ENCODE measurements at places on chromosomes 2 and 18.

DNA sequence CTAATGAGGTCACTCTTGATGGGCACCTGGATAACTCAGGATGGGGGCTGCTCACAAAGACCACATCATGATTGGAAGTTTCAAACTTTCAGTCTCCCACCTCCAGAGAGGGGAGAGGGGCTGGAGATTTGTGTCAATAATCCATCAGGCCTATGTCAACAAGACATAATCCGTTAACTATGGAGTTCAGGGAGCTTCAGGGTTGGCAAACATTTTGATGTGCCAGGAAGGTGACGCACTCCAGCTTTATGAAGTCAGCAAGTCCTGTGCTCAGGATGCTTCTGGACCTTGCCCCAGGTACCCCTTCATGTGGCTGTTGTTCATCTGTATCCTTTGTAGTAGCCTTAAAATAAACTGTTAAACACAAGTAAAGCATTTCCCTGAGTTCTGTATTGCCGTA lies 19.0 kb downstream of the SKA1 start:
- no peak for DNase-seq

DNA sequence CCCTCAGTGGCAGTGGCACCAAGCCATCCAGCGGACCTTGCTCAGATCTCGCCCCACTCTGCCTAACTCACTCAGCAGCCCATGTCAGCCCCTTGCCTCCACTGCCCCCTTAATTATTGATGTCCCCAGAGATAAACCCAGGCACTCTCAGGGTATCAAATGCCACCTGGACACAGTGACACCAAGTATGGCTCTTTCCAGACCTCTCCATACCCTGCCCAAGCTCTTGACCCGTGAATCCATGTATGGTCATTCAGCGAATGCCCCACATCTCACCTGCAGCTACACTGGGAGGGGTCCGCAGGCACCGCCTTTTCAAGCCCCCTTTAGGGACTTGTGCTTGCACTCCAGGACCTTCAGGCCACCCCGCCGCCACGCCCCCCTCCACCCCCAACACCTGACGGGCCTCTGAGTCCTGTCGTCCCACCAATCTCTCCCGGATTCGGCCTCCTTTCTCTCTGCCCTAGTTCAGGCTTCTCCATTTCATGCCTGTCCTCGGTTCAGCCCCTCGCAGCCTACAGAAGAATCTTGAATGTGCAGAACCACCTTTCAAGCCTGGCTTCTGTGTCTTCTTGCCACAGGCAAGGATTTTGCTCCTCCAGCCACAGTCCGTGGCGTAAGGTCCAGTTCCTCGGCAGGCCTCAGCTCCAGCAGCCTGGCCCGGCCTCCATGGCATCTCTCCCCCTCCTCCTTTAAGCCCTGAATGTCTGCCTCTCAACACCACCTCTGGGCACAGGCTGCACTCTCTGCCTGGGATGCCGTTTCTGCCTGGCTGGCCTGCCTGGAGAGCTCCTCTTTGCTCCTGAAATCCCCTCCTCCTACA lies 54.1 kb upstream of the ODC1 start:
- no peak for DNase-seq

DNA sequence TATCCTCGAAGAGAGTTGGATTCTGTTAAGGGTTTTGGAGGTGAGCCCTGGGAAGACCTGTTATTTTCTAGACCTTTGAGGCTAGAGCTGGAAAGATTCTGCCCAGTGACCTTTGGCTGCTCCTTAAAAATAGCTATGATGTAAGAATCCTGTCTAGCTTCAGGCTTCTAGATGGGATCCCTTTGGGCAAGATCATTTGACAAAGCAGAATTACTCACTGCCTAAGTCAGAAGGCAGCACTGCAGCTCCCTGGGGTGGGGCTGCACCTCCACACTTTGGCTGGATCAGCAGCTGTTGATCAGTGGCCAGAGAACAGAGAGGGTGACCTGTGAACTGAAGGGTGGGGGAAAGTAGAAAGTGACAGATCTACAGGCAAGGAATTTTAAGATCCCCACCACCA lies 103.8 kb downstream of the ASAP2 start:
- DNase-seq, result no peak

DNA sequence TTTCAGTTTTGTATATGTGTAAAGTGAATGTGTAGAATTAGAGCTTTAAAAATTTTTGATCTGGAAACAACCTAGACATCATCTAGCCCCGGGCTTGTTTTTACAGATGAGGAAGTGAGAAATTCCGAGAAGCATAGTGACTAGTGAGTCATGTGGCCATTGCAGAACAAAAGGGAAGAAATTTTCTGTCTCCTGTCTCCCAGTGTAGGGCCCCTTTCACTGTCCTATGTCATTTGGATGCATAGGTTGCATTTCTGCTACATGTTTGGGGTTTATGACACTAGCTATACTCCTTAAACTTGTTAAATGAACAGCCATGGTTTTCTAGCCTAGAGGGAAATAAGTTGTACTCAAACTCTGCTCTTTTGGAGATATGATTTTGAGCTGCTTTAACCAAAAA lies 84.6 kb downstream of the PLCL1 start:
- DNase-seq, result no peak

DNA sequence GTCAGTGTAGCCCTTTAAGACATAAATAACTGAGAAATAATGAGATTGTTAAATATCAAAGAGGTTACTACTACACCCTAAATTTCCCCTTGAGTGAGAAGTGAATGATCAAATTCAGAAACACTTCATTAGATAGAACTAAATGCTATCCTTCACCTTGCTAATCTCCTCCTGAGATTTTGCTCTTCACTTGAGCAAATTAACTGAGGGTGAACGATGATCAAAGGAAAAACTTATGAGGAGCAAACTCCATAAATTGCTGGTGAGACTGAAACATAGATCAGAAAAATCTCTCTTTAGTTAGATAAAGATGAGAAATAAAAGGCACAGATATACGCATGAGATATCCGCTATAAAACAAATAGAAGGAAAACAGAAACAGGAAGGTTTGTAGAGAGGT lies 63.1 kb upstream of the TANC1 start:
- no peak for DNase-seq

DNA sequence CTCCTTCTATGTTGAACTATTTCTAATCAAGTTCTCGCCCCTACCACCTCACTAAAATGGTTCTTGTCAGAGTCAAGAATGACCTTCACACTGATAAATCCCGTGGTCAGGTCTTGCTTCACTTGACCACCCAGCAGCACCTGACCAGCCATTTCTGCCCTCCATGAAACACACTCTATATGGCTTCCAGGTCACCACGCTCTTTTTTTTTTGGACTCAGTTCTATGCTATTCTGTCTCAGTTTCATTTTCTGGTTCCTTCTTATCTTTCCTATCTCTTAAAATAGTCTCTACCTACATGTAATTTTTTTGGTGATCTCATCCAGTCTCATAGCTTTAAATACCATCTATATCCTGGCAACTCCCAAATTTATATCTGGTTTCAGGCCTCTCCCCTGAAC lies 11.4 kb downstream of the EIF2AK3 start:
- no peak for DNase-seq

GRCh38 chr18:75456199-75456631 lies 28.7 kb upstream of the SMIM21 start:
- DNase-seq, result no peak

GRCh38 chr18:79707671-79708070 lies 28.1 kb downstream of the CTDP1 start:
- DNase-seq, result no peak

DNA sequence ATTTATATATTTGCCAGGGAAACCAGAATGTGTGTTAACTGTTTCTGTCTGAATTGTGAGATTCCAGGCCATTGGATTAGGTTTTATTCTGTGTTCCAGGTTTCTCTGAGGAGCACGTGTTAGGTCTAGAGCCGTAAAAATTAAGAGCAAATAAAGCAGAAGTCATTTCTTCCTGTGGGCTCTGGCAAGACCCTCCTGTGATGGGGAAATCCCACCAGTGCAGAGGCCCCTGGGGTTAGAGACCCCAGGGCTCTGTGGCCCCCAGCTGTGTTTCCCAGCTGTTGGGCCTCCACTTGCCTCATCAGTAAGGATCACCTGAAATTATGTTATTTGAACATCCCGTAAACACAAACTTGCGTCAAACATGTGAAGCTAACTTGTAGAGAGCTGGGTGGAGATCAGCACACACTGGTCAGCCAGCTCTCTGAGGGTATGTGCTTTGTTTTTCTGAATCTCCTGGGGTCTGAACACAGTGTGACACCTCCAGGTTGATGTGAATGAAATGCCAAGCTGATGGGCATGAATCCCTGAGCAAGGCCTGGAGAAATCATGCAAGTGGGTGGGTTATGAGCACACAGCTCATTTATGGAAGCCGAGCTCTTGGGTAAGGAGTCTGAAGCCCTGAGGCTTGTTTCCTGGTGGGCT lies 50.3 kb downstream of the HK2 start:
- no peak for DNase-seq

GRCh38 chr2:223995569-223995968 lies 38.3 kb downstream of the MRPL44 start:
- no peak for DNase-seq

GRCh38 chr2:98507891-98508708 lies 63.4 kb downstream of the INPP4A start:
- DNase-seq, result no peak

DNA sequence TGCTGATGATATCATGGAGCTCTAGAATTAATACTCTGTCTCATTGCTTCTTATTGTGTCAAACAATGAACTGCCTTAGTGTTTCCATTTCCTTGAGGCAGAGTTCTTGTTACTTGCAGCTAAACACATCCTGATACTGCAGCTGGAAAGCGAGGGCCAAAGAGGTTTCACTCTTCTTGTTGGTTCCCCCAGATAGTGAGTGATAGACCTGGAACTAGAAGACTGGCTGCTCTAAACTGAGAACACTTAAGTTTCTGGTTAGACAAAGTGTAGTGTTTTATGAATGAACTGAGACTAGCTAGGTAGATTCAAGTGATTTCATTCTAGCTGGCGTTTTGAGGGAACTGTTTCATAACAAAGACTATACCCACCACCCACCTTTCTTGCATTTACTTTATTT lies 321.7 kb downstream of the TXNL1 start:
- no peak for DNase-seq

GRCh38 chr2:216029416-216030129 lies 16.2 kb upstream of the MREG start:
- no peak for DNase-seq

DNA sequence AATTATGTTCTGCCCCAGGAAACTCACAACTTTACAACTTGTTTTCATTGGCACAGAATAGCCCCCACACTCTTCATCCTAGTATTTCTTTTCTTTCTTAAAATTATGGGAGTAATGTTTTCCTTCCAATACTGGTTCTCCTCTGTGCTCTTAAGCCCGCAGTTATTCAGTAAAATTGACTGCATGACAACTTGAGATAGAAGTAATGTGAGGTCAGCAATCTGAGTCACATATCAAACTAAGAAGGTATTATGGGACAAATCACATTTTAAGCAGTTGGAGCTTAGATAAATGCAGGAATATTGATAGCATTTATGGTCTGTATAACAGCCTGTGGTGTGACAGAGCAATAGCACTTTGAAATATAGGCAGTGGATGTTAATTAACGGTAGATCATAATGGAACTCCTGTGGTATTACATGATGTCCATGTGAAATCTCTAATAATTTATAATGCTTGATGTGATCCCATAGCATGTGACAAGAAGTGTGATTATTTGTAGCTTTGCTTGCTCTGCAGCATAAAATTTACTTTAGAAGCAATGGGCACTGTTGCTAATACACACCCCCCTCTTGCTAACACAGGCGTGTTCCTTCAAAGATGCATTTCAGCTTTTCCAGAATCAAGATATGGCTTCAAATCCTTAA lies 351.4 kb upstream of the CDH20 start:
- no peak for DNase-seq

- DNase-seq, result no peak
These were observed 6.2 kb upstream of the TMEM87B start for GRCh38 chr2:112048887-112049286.

DNA sequence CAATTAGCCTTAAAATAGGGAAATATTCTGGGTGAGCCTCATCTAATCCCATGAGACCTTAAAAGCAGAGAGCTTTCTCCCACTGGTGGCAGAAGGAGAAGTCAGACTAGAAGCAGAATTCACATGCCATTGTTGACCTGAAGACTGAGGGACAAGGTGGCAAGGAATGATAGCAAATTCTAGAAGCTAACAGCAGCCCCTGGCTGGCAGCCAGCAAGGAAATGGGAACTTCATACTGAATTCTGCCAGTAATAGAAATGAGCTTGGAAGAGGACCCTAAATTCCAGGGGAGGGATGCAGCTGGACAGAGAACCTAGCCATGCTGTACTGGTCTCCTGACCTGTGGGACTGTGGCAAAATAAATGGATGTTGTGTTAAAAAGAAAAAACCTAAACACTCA lies 19.5 kb downstream of the B3GNT7 start:
- no peak for DNase-seq

DNA sequence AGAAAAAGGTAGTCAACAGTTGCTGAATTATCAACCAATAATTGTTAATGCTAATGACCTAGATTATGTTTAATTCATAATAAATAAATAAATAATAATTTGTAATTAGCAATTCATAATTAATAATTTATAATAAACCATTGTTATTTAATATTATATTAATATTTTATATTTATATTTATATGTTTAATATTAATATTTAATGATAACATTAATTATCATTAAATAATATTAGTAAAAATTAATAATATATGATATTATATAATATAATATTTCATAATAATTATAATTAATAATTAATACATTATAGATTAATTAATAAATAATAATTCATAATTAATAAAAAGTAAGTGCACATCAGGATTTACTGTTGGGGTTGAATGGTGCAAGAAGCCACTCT lies 389.4 kb upstream of the RGPD4 start:
- no peak for DNase-seq

- no peak for DNase-seq
These were observed 282.9 kb upstream of the SLC8A1 start for GRCh38 chr2:40734797-40735196.

DNA sequence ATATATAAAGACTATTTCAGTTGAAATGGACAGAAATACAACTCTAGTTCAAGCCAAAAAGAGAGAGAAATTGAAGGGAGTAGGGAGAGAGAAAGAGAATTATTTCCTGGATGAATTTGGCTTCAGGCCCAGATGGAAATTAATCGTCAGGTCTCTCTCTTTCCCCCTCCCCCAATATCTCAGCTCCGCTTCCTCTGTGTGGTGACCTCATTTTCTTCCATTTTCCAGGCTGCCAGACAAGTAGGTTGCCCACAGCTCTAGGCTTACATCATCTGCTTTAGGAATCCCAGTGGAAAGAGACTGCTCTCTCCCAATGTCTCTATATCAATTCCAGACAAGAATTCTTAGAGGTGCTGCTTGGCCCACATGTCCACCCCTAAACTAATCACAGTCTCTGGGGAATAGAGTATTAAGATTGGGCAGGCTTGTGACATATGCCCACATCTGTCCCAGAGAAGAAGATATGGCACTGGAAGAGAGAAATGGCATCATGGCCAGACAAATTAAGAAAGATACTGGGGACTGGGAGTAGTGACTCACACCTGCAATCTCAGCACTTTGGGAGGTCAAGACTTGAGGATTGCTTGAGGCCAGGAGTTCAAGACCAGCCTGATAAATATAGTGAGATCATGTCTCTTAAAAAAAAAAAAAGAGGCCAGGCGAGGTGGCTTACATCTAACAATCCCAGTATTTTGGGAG lies 37.2 kb upstream of the CFAP36 start:
- DNase-seq, result no peak

DNA sequence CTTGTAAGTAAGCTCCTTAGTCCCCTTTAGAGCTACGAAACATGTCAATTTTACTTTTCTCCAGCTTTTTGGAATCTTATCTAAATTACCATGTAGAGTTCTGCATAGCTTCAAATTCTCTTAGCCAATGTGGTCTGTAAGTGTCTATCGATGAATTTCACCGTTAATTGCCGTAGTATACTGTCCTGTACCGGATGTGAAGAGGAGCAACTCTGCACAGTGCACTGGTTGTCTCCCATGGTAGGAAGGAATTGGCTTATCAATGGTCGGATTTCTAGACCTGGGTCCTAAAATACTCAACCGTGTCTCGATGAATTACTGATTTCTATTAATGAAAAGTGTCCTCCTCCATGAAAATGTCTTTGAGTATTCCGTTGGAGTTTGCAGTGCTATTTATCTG lies 1.9 kb downstream of the NOP58 start:
- DNase-seq, result no peak

All from nucleus accumbens (tissue), 56 donors.